Heart left ventricle (tissue), 16 donors: ENCODE measurements at places on chromosomes 5 and 9. TPM values are rescaled to one million over a fixed set of nuclear protein-coding genes. Genes with fewer than 3 reads are reported as not detected.

The CAMK2A gene
- total RNA-seq: 15.6 TPM

The SPATA6L gene
- total RNA-seq: not detected

The SLC36A2 gene
- total RNA-seq: 0.10 TPM

The ECM2 gene
- total RNA-seq: 6.0 TPM
